Effector memory CD8-positive, alpha-beta T cell (primary cell): ENCODE measurements at places on chromosomes 16 and 17.

DNA sequence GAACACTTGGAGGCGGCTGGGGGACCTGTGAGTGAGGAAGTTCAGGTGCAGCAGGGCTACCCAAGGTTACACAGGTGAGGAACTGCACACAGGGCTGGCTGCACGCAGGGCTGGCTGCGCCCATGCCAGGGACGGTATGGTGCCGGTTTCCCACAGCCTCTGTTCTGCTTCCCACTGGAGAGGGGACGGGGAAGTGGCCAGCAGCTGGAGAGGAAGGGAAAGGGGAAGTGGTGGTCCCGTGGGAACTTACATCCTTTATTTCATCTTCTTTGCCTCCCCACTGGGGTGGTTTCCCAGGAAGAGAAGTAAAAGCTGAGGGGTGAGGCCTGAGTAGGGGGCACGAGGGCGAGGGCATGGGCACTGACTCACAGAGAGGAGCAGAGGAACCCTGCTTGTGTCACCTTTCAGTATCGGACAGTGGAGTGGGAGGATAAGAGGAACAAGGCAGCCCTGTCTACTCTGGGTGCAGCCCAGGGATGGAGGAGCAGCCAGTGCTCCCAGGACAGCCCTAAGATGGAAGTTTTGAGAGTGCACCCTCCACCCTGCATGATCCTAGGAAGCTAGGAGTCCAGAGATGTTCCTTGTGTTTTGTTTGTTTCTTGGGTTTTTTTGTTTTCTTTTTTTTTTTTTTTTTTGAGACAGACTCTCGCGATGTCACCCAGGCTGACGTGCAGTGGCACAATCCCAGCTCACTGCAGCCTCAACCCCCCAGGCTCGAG lies 25.5 kb upstream of the CDH1 start:
- no peak for DNase-seq

GRCh38 chr17:28398280-28398981 lies 7.6 kb downstream of the SLC46A1 start:
- DNase-seq, result no peak

DNA sequence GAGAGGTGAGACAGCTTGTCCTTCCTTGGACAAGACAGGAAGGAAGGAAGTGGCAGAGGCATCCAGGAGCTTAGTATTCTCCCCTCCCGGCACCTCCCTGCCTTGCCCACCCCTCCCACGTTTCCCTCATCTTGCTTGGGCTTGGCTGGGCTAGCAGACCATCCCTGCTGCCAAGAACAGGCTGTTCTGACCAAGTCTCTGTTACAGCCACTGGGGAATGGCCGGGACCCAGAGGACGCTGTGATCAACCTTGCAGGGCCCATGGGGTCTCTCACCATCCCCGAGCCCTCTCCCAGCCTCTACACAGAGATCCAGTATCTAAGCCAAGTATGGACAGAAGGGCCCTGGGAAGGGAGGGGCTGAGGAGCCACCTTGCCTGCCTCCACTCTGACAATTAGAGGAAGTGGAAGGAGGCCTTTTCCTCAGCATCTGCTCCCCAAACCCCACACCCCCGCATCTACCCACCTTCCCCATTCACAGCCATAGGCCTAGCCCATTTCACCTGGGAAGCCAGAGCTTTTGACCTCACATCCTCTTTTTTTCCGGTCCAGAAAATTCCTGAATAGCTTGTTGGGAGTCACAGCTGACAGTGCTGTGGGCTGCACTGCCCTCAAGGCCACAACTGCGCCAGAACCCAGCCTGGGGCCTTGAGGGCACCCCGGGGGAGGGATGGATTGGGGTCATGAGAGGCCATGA lies 14.1 kb downstream of the CD300LG start:
- no peak for DNase-seq

DNA sequence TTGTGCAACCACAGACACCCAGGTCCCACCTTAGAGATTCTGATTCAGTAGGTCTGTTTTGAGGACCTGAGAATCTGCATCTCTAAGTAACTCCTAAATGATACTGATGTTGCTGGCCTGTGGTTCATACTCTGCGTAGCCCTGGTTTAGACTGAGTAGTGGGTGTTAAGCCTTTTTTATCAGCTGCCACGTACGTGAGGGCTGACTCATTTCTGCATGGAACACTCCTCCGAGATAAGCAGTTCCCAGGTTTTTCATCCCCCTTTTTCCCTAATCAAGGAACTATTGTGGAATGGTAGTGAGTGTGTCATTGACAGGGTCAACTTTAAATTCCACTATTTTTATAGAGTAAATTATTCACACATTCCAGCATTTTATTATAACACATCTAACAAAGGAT lies 26.1 kb downstream of the CDRT4 start:
- DNase-seq, result no peak

- no peak for DNase-seq
These were observed 205.2 kb downstream of the STX8 start for GRCh38 chr17:9370467-9370866.

DNA sequence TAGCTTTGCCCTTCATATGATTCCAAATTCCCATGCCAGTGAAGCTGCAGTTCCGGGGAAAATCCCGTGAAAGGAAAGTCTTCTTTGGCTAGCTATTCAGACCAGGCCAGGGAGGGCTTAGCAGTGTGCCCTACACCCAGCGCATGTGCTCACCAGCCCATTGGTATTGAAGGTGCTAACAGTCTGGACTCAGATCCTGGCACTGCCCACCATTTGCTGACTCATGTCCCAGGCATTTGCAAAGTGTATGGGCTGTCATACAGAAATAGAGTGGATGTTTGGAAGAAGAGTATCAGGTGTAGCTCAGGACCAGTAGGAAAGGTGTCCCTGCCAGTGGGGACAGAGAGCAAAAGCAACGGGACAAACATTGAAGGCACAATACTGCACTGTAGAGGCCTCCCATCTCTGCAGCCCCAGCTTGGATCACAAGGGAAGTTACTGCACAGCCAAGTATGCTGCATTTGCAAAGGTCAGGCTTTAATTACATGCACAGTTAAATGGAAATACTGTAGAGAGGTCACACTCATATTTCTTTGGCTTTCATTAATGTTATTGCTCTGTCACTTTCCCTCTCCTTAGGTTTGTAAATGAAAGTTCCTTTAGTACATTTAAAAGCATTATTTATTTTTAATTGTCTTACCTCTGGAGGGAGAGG lies 220.0 kb downstream of the IRX3 start:
- no peak for DNase-seq

GRCh38 chr16:83742124-83742899 lies 65.5 kb upstream of the HSBP1 start:
- DNase-seq, result no peak

DNA sequence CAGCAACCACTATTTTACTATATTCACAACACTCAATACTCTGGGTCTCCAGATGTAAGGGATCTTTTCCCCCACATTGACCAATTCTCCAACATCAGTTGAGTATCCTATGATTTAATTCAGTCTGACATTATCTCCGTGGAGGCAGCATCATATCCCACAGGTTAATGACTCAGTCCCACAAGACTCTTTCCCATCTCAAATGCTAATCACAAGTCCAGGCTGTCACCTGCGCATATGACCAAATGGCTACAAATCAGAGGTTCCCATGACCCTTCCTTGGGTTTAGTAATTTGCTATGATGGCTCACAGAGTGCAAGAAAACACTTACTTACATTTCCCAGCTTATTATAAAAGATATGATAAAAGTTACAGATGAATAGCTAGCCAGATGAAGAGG lies 18.7 kb downstream of the ACSM3 start:
- no peak for DNase-seq

GRCh38 chr17:10837921-10838320 lies at the start of gene PIRT:
Gene PIRT, minus strand, starts transcription at chr17:10838087. Its CDS starts 12,442 bp downstream, at chr17:10825645.
- no peak for DNase-seq

- DNase-seq, result no peak
These were observed 146.0 kb downstream of the CDH11 start for GRCh38 chr16:64975821-64976220.

DNA sequence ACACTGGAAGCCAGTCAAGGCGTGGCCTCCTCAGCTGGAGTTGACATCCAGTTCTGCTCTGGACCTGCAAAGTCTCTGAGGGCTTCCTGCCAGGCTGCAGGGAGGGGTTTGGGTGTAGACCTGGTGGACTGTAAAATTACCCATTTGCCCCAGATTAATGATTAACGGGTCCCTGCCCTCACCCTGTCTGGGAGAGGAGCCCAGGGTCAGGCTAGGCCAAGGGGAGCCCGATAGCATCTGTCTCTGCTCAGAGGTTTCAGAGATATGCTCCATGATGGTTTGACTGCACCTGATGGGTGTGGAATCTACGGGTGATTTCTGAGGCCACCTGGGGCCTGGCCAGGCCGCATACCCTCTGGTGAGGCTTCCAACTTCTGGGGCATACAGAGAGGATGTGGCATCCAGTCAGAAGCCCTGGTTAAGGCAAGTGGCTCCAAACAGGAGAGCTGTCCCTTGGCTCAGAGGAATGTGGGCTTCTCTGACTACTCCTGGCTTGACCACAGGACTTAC lies 11.2 kb downstream of the PPY start:
- no peak for DNase-seq

DNA sequence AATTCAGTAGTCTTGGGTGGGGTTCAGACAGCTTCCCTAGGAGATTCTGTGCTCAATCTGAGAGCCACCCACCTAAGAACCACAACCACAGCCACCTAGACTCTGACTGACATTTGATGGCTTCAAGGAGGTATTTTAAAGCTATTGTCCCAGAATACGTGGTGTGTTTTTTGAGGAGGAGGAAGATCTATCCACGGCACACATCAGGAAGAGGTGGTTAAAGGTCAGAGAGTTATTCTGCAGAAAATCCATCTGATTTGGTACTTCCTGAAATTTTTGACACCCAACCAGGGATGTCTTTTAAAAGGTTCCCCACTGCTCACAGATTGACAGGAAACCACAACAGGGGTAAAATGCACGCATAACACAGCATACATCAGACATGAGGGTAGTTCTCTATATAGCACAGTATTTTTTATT lies 25.1 kb downstream of the SMARCE1 start:
- DNase-seq, result no peak

GRCh38 chr17:66655861-66656260 lies 179.1 kb upstream of the CACNG5 start:
- DNase-seq, result no peak

DNA sequence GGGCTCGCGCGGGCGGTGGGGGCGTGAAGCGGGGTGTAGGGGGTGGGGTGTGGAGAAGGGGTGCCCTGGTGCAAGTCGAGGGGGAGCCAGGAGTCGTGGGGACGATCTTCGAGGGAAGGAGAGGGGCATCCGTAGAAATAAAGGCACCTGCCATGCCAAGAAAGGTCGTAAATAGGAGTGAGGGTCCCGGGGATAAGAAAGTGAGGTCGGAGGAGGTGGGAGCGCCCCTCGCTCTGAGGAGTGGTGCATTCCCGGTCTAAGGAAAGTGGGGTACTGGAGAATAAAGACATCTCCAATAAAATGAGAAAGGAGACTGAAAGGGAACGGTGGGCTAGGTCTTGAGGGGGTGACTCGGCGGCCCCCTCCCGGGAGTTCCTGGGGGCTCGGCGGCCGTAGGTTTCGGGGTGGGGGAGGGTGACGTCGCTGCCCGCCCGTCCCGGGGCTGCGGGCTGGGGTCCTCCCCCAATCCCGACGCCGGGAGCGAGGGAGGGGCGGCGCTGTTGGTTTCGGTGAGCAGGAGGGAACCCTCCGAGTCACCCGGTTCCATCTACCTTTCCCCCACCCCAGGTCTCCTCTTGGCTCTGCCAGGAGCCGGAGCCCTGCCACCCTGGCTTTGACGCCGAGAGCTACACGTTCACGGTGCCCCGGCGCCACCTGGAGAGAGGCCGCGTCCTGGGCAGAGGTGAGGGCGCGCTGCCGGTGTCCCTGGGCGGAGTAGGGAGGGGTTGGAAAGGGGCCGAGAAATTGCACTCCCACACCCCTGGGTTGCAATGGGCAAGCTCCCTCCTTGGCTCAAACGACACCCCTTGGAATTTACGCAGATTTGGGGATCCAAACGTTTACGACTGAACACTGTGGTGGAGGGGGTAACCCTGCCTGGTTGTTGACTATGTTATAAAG lies 888 bp downstream of the CDH1 start:
- no peak for DNase-seq

- no peak for DNase-seq
These were observed 717.2 kb downstream of the WWOX start for GRCh38 chr16:78816499-78817195.

DNA sequence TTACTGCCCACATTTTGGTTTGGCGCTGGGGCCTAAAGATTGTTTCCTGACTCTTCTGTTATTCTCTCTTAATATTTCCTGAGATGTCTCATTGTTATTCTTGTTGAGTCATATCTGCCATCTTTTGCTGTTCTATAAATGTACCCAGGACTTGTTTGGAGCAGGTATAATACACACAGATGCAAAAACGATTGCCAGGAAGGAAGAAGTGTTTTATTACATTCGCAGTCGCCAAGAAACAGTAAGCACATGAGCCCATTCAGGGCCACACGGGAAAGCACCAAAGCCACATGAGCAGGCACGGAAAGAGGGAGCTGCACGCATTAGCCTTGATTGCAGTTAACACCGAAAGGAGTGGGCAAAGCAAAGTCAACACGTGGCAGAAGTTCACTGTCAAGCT lies 70.2 kb downstream of the ARHGAP44 start:
- no peak for DNase-seq

DNA sequence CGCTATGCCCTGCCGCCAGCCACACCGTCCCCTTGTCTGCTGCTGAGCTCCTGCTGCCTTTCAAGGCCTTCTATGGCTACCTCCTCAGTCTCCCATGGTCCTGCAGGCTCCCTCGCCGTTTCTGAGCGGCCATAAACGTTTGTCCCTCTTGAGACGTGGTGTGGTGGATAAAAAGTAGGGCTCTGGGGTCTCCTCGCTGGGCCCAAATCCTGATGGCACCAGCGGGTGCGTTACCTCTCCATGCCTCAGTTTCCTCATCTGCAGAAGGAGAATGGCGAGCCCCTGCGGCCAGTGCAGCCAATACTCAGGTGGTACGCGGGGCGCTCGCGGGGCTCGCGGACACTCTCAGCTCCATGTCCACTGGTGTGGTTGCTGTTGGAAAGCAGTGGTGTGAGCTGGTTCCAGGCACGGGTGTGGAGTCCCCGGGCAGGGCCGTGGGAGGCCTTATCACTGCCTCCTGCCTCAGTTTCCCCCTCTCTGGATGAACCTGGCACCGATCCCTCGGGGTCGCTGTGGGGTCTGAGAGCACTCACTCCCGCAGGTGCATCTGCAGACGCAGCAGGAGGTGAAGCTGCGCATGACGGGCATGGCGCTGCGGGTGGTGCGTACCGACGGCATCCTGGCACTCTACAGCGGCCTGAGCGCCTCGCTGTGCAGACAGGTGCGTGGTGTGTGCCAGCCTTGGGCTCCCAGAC lies 2.5 kb downstream of the SLC25A10 start:
- DNase-seq, result no peak

DNA sequence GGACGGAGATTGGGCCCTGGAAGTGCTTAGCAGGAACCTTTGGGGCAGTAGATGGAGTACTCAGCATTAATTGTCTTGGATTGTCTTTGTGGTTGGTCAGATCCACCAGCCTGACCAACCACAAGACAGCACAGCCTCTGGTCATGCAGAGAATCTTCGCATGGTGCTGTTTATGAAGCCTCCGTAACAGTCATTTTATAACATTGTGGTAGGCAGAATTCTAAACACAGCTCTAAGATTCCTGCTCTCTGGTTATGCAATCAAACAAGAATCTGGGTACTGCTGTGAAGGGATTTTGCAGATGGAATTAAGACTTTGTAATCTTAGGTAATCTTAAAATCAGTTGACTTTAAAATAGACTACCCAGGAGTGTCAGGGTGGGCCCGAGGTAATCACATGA lies 312.2 kb upstream of the GOT2 start:
- DNase-seq, result no peak

- DNase-seq, result peak; percentile 21
These were observed 34.4 kb downstream of the WWP2 start for GRCh38 chr16:69796285-69797118.

GRCh38 chr17:14775731-14776492 lies 475.0 kb downstream of the HS3ST3B1 start:
- DNase-seq, result no peak
